ENCODE measurements at places on chromosomes 13 and 19. TPM values are rescaled to one million over a fixed set of nuclear protein-coding genes. Genes with fewer than 3 reads are reported as not detected.

- DNase-seq, result no peak
Observed at GRCh38 chr13:100848304-100848703, 173.7 kb upstream of the TMTC4 start.

DNA sequence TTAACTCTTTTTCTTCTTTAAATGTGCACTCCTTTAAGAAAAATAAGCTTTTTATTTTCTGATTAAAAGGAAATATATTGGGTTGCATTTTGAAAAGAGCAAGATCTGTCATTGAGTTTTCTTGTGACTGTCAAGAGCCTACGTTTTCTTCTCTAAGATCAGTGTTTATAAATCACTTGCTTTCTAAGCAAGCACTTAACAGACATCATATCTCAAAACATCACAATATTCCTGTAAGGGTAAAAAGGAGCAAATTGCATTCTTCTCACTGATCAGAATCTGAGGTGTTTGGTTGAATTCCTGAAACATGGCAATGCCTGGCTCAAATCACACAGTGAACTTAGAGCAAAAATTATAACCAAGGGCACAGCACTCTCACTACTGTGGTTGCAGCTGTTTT is 231.3 kb downstream of the PCDH17 start:
- no peak for DNase-seq

GRCh38 chr13:91017669-91018053 is 329.8 kb upstream of the MIR17HG start:
- no peak for DNase-seq

GRCh38 chr19:45762870-45763631 is 6.0 kb downstream of the SIX5 start:
- DNase-seq, result no peak

CASP14 gene
- not detected for total RNA-seq

GRCh38 chr19:41239961-41240574 is 21.0 kb downstream of the AXL start:
- DNase-seq, result no peak

SPINT2 gene
- 89.1 TPM for total RNA-seq

GRCh38 chr13:86758116-86758515 is 913.1 kb upstream of the SLITRK5 start:
- no peak for DNase-seq

GRCh38 chr13:28684257-28684656 is 25.3 kb downstream of the POMP start:
- no peak for DNase-seq
